NCI-H2107 (cell line): ENCODE measurements at places on chromosomes 7 and 10.

GRCh38 chr10:114604357-114605130, 53.5 kb downstream of the ABLIM1 start:
- no peak for DNase-seq

DNA sequence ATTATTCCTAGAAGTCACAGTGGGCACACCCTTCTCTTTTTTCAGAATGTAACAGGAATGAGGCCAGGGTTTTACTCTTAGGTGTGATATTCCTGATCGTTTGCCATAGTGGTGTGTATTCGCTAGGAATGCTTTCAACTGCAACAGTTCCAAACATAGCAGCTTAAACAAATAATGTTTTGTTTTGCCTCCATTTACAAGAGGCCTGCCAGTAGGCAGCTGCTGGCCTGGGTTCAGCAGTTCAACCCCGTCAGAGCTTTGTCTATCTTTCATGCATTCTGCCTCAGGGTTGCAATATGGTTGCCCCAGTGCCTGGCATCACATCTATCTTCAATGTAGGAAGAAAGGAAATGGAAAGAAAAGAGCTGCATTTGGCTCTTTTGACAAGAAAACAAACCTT, 21.7 kb upstream of the RET start:
- DNase-seq = no peak

GRCh38 chr10:86413046-86413728, 46.6 kb upstream of the GRID1 start:
- DNase-seq = no peak

DNA sequence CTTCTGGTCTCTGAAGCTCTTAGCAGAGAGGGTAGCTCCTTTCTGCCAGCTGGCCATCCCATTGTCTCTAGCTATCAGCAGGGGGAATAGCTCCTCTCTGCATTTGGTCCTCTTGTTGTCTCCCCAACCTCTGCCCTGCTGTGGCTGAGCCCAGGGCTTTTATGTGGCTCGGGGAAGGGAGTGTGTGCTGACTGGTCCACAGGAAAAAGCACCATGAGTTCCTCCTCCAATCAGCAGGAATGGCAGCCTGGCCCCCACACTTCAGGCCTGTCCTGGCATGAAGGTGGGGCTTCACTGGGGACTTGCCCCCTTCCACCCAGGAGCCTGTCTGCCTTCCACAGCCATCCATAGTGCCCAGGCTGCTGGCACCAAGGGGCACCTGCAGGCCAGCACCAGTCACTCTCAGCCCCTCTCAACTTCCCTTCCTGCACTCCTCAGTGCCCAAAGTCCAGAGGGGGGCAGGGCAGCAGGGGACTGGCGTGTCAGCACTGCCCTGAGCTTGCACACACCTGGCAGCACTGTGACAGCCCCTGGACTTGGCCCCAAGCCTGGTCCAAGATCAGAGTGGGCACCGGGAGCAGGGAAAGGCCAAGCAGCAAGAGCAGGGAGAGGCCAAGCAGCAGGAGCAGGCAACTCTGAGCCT, 36.2 kb downstream of the NOLC1 start:
- DNase-seq = no peak

GRCh38 chr7:28697913-28698563, 260.1 kb downstream of the TRIL start:
- no peak for DNase-seq
